ENCODE measurements at places on chromosomes 6 and 20. TPM values are rescaled to one million over a fixed set of nuclear protein-coding genes. Genes with fewer than 3 reads are reported as not detected.
A peak's percentile ranks its signal among the peaks of the same experiment; 100 is the strongest.

Gene LINC00237
- not detected for polyA plus RNA-seq

Gene TFAP2C
- 9.6 TPM for polyA plus RNA-seq

Gene BMP5
- polyA plus RNA-seq, result 0.04 TPM

DNA sequence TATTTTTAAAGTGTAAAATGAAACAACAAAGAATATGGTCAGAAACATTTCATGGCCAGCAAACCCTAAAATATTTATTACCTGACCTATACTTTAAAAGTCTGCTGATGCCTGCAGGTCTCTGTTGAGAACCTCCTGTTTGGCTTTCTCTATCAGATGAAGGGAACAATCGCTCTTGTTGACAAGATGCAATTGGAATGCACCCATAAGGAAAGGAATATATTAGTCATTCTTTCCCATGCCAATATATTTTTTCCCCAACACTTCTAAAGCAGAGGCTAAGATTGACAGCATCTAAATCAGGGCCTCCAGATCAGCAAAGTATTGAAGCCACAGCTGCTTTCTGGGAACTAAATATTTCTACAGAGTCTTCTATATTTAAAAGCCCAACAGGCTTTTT is 897.8 kb downstream of the EPHA7 start:
- DNase-seq, result no peak

DNA sequence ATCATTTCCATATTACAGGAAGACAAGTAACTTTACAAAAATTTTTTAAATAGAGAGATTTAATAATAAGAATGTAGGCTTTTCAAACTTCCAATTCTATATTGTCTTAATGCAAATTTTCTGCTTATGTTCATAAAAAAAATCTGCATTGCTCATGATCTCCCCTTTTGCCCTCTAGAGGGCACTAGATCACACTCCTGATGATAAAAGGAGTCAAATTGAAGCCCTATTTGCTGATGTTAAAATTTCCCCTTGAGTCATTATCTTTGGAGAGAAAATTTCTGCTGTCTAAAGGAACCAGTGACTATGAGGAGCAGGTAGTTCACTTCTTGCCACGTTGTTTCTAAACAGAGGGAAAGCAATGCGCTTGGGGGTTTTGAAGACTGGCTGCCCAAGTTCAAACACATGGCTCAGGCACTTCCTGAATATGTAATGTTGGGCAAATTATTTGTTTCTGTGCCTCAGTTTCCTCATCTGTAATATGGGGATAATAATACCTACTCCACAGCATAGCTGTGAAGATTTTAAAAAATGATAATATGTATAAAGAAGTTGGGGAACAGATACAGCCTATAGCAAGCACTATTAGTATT is 874.2 kb downstream of the TFAP2A start:
- DNase-seq, result peak; percentile 11

Measured in A549 (cell line).